CD4-positive, alpha-beta memory T cell (primary cell): ENCODE measurements at places on chromosomes 16 and 17.

DNA sequence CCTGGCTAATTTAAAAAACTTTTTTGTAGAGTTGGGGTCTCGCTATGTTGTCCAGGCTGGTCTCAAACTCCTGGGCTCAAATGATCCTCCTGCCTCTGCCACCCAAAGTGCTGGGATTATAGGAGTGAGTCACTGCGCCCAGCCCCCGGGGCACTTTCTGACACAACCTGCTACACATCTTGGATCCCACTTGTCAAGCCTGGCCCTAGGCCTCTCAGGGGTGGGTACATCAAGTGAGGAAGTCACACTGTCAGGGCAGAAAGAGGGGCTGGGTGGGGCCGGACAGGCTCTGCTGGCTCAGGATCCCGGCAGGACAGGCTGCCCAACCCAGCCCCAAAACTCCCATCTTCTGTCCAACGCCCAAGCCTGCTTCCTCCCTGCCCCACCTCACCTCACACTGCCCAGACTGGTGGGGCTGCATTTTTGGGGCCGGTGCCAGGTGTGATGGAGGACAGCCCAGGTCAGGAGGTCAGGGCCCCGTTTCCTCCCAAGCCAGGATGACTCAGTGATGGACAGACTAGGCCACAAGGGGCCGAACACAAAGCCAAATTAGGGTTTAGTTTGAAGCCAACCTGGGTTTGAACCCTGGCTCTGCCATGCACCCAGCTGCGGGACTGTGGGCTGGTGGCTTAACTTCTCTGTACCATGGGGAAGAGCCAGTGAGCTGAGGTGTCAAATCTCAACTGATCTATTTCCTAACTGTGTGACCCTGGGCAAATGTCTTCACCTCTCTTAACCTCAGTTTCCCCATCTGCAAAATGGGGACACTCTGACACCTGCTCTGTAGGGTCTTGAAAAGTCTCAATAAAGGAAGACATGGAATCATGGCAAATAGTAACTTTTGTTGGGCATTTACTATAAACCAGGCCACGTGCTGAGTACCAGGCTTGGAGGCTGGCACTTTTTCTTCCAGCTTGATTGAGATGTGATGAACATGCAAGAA, 8.9 kb upstream of the PPL start:
- no peak for DNase-seq

GRCh38 chr16:46873201-46873600, 11.0 kb upstream of the GPT2 start:
- no peak for DNase-seq

- no peak for DNase-seq
These were observed 35.7 kb downstream of the PECAM1 start for GRCh38 chr17:64354824-64355535.

GRCh38 chr16:73601911-73602310, 554.0 kb upstream of the ZFHX3 start:
- DNase-seq = no peak

DNA sequence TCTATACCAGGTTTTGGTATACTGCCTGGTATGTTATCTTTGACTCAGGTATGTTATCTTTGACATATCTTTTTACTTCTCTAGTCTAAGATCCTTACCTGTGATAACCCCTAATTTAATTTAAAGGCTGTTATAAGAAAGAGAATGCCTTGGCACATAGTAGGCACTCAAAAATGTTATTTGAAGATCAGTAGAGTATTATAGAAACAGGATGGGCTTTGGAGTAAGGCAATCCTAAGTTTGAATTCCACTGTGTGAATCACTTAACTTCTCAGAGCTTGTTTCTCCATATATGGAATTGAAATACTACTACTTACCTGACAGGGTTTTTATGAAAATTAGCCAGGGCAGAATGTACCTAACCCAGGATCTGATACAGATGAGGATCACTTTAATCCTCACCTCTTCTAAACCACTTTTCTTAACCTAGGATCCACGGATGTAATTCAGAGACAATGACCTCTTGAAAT, 1.2 kb downstream of the BRIP1 start:
- DNase-seq = no peak

DNA sequence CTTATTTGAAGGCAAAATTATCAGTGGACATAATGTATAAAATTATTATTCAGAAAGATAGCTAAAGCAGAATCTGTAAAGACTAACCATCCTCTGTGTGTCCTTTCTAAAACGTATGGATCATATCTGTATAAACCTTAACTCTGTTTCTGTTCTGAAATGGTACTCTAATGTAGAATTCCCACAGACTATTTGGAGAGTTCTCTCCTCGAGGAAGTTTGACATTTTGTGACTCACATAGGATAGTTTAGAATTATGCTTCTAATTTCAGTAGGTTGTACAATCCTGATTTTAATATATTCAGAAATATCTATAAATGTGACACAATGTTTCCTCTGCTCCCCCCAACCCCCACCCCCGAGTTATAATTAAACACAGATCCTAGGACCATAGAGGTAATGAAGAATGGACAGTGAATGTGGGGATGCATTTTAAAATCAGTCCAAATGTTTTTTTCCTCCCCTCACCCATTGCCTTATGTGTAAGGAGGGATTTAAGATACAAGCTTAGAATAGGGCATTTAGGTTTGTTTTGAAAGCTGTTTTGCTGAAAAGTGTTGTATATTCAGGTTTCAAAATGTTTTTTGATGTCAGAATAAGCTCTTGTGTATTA, 66.8 kb downstream of the BCAS3 start:
- no peak for DNase-seq

DNA sequence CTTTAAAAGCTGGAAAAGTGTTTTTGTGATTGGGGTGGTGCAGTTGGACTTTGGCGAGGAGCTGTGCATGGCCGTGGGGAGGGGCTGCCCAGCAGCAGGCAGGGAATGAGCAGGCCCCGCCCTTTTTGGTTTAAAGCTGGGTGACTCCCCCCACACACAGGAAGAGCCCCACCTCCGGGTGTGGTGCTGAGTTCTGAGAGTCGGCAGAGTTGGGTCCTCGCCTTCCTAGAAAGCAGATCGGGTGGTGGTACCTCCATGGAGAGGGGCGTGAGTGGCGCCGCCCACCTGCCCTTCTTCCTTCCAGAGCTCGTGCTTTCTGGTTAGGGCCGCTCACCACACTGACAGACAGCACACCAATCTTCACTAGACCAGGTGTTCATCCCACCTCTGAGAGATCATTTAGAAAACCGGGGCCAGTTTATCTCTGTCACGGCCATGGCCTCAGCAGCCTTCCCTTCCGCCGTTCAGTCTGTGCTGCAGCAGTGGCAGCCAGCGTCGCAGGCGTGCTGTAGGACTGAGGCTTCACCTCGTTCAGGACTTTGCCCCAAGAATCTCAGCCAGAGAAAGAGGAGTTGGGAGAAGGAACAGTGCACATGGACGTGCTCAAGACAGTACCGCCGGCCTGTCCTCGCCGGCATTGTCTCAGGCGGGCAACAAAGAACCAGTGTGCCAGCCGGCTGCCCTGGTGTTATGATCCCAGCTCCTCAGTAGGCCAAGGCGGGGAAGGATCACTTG, 144.0 kb upstream of the CHMP6 start:
- peak; percentile 49 for DNase-seq

DNA sequence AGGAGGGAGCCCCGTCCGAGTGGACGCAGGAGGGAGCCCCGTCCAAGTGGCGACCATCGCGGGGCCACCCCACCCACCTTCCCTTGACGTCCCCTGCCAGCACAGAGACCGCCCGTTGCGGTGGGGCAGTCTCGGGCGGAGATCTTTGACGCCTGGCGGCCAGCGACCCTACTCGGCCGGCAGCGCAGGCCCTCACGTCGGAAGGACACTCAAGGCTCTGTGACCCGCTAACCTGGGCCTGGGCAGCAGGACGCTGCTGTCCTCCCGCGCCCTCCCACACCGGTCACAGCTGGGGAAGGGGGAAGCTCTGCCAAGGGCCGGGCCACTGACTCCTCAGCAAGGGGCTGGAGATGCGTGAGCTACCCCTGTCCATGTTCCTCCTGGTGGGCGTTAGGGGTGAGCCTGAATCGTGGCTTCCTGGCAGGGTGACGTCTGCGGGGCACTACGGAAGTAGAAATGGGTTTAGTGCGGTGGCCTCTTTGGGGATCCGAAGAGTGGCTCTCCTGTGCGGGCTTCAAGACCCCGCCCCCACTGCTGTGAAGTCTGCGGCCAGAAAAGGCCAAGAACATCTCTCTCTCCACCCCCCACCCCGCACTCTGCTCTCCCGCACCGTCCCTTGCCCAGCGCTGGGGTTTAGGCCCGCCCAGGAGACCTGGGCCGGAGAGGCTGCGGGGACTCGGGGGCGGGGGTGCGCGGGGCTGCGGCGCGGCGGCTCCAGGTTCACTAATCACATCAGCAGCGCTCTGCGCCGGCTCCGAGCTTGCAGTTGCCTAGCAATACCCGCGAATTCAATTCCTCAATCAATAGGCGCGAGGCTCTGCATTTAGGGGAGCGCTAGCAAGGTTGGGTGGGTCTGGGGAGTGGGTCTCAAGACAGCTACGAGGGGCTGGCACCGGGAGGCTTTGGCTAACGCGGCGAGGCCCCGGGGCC, 5.8 kb downstream of the CBX8 start:
- DNase-seq = no peak

GRCh38 chr17:79529661-79530081, 81.2 kb downstream of the RBFOX3 start:
- no peak for DNase-seq

DNA sequence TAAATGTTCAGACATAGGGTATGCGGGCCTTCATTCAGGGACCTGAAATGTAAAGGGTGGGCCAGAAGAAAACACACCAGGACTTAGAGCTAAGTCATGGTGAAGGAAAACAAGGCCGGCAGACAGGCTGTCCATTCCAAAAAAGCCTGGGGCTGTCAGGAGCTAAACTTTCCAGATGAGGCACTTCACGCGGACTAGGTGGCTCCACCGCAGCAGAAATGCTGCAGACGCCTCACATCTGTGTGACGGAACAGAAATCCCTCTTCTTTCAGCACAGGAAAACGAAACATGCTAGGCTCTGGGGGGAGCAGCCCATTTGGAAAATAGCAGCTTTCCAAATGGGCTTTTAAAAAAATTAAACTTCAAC, 88.7 kb downstream of the HS3ST3A1 start:
- no peak for DNase-seq

DNA sequence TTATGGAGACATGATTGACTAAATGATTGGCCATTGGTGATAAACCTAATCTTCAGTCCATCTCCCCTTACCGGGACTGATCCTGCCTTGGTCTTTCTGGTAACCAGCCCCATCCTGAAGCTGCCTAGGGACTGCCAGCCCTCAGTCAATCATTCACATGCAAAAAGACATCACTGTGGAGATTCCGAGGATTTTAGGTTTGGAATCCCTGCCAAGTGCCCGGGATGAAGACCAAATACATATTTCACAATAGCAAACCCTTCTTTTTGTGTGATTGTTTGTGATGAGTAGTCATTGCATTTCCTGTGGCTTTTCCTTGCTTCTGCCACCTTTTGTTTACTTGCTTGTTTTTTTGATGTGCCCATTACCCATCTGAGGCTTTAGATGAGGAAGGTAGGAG, 44.0 kb downstream of the EPN2 start:
- DNase-seq = no peak

GRCh38 chr16:65531475-65531874, 409.6 kb upstream of the CDH11 start:
- no peak for DNase-seq

GRCh38 chr16:59330019-59330670, 596.0 kb upstream of the GOT2 start:
- no peak for DNase-seq

DNA sequence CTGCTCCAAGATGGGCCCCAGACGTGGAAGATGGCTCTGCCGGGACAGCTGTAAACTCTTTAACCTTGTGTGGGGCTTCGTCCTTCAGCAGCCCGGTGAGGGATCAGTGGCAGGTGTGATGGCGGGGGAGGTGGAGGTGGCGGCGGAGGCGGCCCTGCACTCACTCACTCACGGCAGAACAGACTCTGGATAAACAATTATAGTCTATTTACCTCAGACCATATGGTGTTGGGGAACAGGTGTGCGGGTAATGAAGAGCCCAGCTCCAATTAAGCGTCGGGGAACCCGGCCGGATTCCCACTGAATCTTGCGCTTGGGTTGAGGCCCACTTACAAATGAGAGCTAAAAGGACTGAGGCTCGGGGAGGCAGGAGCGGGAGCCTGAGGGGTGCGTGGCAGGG, 104.3 kb upstream of the SDK2 start:
- DNase-seq = no peak

DNA sequence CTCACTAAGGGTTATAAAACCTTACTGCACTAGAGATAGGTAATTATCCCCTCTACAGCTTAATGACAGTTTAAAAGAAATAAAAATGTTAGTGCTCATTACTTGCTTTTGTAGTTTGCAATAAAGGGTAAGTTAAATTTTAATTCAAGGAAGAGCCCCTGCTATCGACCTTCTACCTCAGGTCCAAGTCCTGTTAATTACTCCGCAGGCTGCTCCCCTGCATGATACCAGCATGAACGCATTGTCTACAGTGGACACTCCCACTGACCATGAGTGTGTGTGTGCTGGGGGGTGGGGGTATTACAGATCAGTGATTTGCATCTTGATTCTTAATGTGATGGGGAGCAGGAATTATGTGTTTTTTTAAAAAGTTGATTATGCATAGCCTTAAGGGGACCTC, 103.1 kb downstream of the AATF start:
- DNase-seq = no peak

DNA sequence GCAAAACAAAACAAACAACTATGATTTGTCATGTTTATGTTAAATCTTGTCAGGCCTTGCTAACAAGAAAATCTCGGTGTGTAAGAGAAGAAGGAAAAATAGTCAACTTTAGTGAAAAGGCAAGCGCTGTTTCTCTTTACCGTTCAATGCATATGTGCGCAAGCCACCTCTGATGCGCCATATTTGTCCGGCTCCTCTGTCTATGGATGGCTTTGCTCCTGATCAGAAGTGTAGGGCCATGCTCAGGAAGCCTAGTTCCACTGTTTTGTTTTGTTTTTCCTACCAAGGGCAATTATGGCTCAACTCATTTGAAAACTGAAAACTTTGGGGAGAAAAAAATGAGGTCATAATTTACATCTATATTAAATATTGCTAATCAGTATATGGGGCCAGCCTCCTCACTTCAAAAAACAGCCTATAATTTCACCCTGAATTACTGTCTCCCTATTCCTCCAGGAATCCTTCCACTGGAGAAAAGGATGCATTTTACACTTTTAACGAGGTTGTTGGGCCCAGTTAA, 4.5 kb downstream of the MAF start:
- DNase-seq = peak; percentile 19

GRCh38 chr16:66278604-66279262, 87.8 kb upstream of the CDH5 start:
- DNase-seq = no peak
